ENCODE measurements at places on chromosomes 4 and X.

- DNase-seq, result no peak
Measured at GRCh38 chr4:173333658-173334084, 487 bp downstream of the HMGB2 start.

- no peak for DNase-seq
Measured at GRCh38 chr4:141502755-141503154, 133.6 kb upstream of the IL15 start.

- DNase-seq, result no peak
Measured at GRCh38 chrX:122115604-122116003, 1068.2 kb downstream of the GLUD2 start.

DNA sequence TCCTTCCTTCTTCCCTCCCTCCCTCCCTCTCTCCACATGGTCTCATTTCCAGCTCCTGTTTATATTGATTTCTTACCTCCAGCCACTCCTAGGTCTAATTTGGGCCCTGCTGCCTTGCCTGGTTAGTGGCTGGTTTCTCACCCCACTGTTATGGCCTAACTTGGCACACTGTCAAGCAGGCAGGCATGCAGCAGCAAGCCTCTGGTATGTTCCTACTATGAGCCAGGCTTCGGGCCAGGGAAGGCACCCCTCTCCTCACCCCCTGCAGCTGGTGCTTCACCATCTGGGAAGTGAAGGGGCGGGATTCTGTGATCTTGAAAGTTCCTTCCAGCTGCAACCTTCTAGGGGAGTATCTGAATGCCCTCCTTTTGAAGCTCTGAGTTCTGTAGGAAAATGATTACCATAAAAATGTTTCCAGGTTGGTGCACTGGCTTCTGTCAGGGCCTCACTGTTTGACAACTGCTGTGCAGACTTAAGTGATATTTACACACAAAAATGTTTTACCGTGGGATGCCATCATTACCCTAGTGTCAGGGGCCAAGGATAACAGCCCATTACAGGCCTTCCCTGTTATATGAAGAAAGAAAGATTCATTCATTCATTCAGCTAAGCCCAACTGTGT, 10.1 kb upstream of the VMA21 start:
- DNase-seq, result no peak

DNA sequence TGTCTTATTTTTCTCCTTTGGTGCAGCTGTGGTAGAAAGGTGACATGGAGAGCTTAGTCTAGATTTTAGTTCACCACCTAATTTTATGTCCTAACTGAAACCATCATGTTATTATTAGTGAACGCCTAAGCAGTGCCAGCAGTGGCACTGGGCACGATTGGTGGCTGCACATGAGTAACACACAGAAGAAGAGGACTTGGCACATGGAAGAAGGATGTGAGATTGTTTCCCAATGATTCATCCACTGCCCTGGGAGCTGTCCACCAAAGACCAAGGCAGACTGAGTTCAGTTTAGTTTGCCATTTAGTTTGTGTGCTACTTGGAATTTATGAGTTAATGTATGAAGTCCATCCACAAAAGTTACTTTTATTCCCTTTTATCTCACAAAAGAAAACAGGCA, 68.1 kb upstream of the NAP1L5 start:
- peak; percentile 40 for DNase-seq

DNA sequence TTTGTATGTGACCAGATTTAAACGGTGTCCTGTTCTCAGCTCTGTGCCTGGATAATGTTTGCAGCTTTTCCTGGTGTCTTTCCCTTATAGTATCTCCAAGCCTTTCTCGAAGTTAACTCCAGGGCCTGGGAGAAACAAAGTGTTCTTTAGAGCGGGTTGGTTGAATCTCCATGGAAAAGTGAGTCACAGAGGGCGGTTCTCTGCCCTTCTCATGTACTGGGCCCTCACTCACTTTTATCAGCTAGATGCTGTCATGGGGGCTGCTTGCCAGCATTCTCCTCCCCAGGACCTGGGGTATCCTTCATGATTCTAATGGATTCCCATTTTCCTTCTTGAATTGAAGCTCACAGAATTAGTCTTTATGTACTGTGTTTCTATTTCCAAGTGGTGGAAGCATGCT, 46.1 kb upstream of the MAGEC2 start:
- no peak for DNase-seq

GRCh38 chr4:113008716-113009115, 40.7 kb upstream of the ANK2 start:
- no peak for DNase-seq

GRCh38 chr4:82046796-82047195, 327.0 kb downstream of the HNRNPD start:
- no peak for DNase-seq

GRCh38 chr4:54840992-54841768, 183.4 kb downstream of the KIT start:
- DNase-seq, result no peak

DNA sequence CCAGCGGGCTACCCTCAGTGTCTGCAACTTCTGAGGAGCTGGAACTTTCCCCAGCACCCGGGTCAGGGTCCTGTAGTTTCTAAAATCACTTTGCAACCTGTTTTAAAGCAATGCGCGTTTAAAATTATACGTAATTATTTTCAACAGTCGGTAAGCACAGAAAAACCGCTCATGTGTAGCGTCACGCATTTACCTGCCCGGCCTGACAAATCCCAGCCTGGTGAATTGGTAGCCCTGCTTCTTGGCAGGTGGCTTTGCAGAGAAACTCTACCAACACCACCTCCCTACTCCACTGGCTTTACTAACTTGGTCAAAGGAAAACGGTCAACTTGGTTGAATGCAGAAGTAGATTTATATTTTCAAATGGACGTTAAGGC, 640 bp downstream of the BANK1 start:
- DNase-seq, result no peak

DNA sequence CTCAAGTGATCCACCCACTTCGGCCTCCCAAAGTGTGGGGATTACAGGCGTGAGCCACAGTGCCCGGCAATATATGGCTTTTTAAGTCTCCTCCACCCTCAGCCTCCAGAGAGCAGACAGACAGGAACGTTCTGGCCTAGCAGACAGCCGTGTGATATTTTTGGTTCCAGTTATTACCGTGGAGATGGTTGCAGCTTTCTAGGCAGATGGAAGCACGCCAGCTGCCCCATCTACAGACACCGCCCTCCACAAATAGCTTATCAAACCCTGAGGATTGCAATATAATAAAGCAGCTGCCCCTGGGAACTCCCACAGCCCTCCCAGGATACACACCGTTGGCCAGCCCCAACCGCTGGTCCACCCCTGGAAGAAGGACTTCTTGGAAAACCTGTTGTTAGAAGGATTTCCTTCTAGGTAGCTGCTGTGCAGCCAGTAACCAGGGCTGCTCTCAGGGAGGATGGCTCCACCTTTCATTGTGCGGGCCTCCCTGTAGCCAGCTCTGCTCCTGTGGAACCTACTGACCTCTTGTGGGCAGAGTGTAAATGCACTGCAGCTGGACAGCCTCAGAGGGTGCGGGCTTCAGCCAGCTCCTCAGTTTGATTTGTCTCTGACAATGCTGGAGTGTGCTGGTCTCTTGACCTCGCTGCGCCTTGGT, 44.0 kb downstream of the SLC25A5 start:
- peak; percentile 35 for DNase-seq

- DNase-seq, result peak; percentile 3
Measured at GRCh38 chrX:53831662-53832635, 145.4 kb upstream of the HUWE1 start.

DNA sequence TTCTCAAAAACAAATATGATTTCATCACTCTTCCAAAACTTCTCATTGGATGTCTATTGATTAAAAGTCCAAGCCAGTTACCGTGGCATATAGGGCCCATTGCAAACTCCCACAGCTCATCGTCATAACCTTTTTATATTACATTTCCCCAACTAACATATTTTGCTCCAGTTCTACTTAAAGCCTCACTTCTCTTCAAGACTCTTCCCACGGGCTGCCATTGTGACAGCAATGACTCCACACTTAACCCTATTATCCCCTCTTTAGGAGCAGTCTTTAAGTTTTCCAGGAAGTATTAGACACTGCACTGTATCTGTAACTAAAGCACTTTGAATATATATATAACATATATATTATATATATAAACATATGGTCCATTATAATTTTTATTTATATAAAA, 44.5 kb downstream of the DTHD1 start:
- no peak for DNase-seq

DNA sequence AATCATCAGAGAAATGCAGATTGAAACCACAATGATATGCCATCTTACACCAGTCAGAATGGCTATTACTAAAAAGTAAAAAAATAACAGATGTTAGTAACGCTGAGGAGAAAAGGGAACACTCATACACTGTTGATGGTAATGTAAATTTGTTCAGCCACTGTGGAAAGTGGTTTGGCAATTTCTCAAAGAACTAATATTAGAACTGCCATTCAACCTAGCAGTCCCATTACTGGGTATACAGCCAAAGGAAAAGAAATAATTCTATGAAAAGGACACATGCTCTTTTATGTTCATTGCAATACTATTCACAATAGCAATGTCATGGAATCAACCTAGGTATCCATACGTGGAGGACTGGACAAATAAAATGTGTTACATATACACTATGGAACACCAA, 566.3 kb downstream of the STPG2 start:
- DNase-seq, result no peak

- no peak for DNase-seq
Measured at GRCh38 chr4:725391-726234, 20.0 kb downstream of the PCGF3 start.

- DNase-seq, result no peak
Measured at GRCh38 chr4:85039526-85039925, 73.0 kb upstream of the WDFY3 start.

GRCh38 chr4:115165503-115165902, 52.1 kb upstream of the NDST4 start:
- no peak for DNase-seq

GRCh38 chr4:4394644-4395043, 7.7 kb downstream of the NSG1 start:
- peak; percentile 24 for DNase-seq

DNA sequence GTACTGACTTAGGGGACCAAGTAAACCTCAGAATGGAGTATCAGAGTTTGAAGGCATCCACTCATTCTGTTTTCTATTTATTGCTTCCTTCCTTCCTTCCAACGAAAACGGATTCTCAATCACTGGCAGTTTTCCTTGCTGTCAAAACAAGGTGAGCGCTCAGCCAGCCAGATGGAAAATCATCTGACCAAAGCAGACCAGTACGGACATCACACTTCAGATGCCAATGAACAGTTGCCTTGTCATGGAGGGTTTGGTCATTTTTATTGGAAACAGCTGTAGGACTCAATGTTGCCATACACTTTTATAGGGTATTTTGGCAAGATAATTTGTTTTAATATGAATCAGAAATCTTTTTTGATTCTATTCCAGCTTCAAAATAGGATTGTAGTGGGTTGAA, 16.6 kb downstream of the GEMIN8 start:
- no peak for DNase-seq

DNA sequence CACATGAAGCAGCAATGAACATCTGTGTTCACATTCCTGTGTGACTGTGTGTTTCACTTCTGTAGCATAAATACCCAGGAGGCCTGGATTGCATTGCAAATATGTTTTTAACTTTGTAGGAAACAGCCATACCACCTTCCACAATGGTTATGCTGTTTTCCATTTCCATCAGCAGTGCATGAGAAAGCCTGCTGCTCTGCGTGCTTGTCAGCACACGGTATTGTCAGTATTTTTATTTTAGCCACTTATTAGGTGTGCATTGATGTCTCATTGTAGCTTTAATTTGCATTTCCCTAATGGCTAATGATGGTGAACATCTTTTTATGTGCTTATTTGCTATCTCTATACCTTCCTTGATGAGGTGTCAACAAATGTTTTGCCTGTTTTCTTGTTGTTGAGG, 355.9 kb downstream of the TRIML1 start:
- DNase-seq, result no peak

DNA sequence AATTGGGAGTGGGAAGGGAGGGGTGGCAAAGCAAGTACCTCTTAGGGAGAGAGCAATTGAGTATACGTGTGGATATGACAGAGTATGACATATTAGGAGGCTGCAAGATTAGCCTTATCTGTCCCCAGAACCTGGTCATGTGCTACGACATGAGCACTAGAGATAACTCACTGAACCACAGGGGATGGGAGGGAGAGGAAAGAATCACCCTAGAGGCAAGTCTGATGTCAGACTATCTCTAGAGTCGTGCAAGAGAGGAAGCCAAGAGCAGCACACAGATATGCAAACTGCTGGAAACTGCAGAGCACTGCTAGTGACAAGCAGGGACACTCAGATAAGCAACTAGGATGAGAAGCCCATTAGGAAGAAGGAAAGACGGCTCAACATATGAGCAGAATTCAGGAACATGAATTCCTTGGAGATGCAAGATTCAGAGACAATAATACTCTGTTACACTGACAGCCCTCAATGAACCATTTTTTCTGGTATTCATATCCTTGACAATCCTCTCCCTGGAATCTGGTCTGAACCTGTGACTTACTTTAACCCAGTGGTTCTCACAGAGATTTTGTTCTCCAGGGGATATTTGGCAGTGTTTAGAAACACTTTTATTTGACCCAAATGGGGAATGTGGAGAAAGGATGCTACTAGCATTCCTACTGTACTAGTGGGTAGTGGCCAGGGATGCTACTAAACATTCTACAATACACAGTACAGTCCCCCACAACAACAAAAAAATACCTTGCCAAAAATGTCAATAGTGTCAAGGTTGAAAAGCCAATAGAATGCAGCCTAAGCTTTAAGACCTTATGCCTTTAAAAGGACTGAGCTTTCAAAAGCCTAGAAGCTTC, 84.0 kb upstream of the BMP2K start:
- DNase-seq, result no peak

GRCh38 chrX:130139474-130140201, 26.0 kb downstream of the AIFM1 start:
- DNase-seq, result no peak

Data from pulmonary artery endothelial cell (primary cell).